ENCODE measurements at places on chromosomes 5 and 9.

- DNase-seq, result no peak
Measured at GRCh38 chr9:113996531-113997001, 81.5 kb downstream of the AMBP start.

- DNase-seq, result no peak
Measured at GRCh38 chr9:120650352-120650751, 63.9 kb downstream of the MEGF9 start.

GRCh38 chr9:14242150-14242805 lies 71.7 kb downstream of the NFIB start:
- DNase-seq, result no peak

GRCh38 chr9:20744036-20744630 lies 60.1 kb downstream of the FOCAD start:
- no peak for DNase-seq

GRCh38 chr5:1039210-1039548 lies 30.6 kb downstream of the NKD2 start:
- DNase-seq, result no peak

- no peak for DNase-seq
Measured at GRCh38 chr9:110069326-110070248, 138.4 kb downstream of the C9orf152 start.

- DNase-seq, result no peak
Measured at GRCh38 chr9:95077766-95078370, 239.6 kb downstream of the FANCC start.

GRCh38 chr5:54792611-54793404 lies 192.6 kb downstream of the ESM1 start:
- DNase-seq, result no peak

- DNase-seq, result no peak
Measured at GRCh38 chr5:39491210-39491609, 66.4 kb upstream of the DAB2 start.

DNA sequence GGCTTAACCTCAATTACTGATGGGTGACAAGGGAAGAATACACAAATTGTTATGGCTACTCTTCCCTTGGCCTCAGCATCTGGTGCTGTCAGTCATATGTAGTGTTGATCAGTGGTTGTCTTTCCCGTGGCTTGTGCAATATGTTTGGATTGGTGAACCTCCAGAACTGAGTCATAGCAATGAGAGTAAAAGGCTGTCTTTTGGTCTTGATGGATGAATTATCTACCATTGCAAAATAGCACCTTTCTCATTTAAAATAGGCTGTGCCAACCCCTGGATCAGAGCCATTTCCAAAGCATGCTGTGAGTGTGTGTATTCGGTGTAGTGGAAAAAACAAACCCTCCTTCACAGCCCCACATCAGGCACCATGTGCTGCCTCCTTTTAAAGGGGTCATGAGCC lies 14.6 kb upstream of the F2R start:
- no peak for DNase-seq

- DNase-seq, result no peak
Measured at GRCh38 chr5:1447671-1448361, 2.6 kb upstream of the SLC6A3 start.

- no peak for DNase-seq
Measured at GRCh38 chr9:5438301-5439162, 807 bp upstream of the PLGRKT start.

GRCh38 chr5:144183254-144183889 lies 12.7 kb downstream of the KCTD16 start:
- DNase-seq, result peak; percentile 13

Measured in NCI-H526 treated with DMSO at 0.1 percent for 48 hours (cell line).